ENCODE measurements at places on chromosomes 5 and 9.
A peak's percentile ranks its signal among the peaks of the same experiment; 100 is the strongest.

DNA sequence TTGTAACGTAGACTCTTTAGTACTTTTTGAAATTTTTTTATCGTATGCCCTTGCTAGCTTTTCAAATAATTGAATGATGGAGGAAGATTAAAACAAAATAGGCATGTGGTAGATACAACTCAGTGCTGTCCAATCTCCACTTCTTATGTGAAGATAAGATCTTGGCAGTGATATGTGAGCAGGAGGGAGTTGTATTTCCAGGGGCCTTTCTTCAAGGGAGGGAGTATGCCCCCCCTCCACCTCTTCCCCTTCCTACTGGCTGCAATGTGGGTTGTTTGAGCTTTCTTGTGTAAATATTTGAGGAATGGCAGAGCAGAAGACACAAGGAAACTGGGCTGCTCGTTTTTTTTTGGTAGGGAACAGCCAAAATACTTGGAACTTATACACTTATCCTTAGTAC is 374.9 kb downstream of the PSAT1 start:
- no peak for DNase-seq

DNA sequence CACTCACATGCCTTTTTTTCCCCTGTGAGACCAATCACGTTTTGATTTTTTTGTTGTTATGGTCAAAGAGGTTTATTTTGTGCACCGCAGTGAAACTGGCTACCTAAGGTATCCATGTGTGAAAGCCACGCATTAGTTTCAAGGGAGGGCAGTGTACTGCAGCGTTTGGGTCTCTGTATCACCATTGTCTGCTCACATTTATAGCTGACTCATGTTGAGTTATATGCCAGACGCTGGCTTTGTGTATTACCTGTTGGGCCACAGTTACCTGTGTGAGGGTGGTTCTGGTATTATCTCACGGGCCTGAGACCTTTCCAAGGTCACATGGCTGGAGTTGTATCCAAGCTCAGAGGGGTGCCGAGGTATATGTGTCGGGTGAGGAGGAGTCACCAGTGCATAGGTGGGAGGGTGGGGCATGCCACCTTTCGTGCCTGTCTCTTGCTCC is 75.8 kb downstream of the ARHGAP26 start:
- peak; percentile 28 for DNase-seq

- DNase-seq: no peak
Measured at GRCh38 chr9:72954431-72955125, 1.7 kb upstream of the ALDH1A1 start.

DNA sequence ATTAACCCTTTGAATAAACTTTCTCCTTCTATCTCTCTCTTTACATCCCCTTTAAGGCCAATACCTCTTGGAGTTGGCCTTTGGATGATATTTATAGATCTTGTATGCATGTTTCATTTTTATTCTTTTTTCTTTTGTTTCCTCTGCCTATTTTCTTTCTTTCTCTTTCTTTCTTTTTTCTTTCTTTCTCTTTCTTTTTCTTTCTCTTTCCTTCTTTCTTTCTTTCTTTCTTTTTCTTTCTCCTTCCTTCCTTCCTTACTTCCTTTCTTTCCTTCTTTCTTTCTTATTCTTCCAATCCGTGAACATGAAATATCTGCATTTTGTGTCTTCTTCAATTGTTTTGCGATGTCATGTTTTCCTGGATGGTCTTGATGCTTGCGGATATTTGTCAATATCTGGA is 276.1 kb downstream of the ADGRV1 start:
- no peak for DNase-seq

DNA sequence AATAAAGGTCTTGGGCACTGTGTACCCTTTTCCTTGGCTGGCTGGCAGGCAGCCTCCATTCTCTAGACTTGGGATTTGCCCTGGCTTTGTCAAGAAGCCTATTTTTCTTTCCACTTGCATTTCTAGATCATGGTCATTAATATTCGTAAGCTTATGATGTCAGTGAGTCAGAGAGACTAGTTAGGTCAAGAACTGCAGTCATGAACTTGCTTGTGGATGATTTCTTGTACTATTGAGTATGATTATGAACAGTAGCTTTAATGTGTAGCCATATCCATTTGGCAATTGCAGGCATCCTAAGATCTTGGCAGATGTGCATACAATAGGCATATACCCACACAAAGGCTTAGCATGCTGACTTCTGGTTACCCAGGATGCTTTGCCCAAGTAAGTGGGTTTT is 186.8 kb upstream of the CLINT1 start:
- no peak for DNase-seq

- DNase-seq: no peak
Measured at GRCh38 chr5:170000155-170000554, 19.9 kb upstream of the INSYN2B start.

DNA sequence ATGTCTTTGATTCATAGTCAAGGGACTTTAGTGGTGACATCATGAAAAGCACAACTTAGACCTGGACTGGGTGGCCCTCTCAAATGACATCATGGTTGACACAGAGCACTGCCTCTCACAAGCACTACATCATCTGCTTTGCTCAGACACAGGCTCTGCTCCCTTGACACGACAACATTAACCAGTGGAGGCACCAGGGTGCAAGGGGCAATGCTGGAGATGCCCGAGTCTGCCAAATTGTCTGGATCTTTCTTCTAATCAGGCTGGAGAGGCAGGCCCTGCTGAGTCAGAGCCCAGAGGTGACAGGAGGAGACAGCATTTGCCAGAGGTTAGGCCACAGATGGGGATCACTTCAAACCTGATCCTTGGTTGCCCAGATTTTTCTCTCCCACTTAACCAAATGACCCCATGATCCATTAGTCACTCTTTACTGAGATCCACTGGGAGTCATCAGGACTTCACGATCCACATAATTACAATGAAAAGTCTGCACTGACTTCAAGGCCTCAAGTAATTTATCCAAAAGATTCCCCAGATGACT is 174.4 kb downstream of the SLIT3 start:
- no peak for DNase-seq

- no peak for DNase-seq
Measured at GRCh38 chr9:136984464-136985026, 1.8 kb downstream of the LCNL1 start.

- no peak for DNase-seq
Measured at GRCh38 chr9:89252651-89253267, 58.2 kb upstream of the CKS2 start.

DNA sequence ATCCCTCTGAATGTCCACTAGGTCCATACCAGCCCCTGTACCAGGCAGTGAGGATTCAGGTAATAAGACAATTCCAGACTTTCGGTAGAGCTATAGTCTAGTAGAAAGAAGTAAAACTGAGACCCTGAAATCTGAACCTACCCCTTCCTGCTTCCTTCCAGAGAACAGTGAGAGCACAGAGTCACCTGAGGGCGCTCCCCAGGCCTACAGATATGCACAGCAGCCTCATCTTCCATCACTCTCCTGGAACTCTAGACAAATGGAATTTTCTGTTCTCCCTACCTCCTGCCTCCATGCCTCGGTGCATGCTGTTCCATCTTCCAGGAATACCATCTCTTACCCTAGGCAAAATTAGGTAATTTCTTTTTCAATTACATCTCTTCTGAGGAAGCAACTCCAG is 3.1 kb upstream of the GNA14 start:
- no peak for DNase-seq

DNA sequence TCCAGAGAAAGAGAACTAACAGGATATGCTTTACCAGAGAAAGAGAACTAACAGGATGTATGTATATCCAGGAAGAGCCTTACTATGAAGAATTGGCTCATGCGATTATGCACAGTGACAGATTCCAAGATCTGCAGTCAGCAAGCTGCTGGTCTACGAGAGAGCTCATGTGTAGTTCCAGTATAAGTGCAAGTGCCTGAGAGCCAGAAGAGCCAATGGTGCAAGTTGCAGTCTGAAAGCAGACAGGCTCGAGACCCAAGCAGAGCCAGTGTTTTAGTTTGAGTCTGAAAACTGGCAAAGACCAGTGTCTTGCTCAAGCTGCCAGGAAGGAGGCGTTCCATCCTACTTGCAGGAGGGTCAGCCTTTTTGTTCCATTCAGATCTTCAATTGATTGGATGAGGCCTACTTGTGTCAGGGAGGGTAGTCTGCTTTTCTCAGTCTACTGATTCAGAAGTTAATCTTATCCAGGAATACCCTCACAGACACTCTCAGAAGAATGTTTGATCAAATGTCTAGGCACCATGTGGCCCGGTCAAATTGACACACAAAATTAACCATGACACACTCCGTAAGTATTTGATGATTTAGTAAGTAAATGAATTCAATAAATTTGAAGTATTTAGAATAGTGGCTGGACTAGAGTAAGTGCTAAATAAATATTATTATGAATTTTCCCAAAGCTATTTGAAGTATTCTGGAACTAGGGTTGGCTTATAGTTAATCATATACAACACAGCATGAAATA is 372.1 kb upstream of the SGCD start:
- DNase-seq: no peak

GRCh38 chr5:4766101-4766500 is 374.0 kb upstream of the ADAMTS16 start:
- no peak for DNase-seq

- no peak for DNase-seq
Measured at GRCh38 chr5:126636956-126637355, 36.2 kb downstream of the PHAX start.

- DNase-seq: no peak
Measured at GRCh38 chr9:97556721-97557605, 55.5 kb downstream of the TMOD1 start.

GRCh38 chr5:146426853-146427618 is 20.1 kb upstream of the TCERG1 start:
- DNase-seq: peak; percentile 56

GRCh38 chr9:111601237-111602018 is 2.0 kb upstream of the PTGR1 start:
- no peak for DNase-seq

- no peak for DNase-seq
Measured at GRCh38 chr9:21042466-21042865, 11.0 kb upstream of the HACD4 start.

DNA sequence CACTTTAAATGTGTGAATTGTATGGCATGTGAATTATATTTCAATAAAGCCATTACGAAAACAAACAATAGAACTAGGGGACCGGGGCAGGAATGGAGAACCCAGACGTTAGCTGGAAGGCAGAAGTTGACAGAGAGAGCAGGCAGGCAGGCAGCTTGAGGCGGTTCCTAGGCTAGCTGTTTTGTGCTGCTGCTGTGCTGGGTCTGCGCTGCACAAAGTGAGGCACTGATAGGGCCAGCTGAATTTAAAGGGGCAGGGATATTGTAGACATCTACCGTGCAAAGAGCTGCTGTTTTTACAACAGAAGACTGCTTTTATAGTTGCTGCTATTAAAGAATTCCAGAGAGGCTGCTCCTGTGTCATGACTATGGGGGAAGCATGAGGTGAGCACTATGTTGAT is 21.6 kb upstream of the MIER3 start:
- DNase-seq: no peak

DNA sequence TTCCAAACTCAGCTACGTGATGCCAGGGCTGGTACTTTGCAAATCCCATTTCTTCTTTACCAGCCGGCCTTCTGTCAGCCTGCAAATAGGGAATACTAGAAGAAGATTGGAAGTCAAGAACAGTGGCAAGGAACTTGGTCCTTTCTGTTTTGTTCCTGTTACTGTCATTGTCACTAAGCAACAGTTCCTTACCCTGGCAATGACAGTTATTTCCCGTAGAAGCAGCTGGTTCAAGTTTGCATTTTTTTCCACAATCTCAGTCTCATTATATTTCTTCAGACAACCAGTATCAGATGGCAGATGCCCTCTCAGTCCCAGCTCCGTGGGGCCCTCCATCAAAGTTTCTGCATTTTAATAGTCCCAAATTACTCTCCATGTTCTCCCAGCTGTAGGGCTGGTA is 9.1 kb upstream of the C1QTNF2 start:
- no peak for DNase-seq

GRCh38 chr5:105581988-105582690 is 2019.5 kb upstream of the NUDT12 start:
- no peak for DNase-seq

- no peak for DNase-seq
Measured at GRCh38 chr9:89983411-89983810, 378.6 kb downstream of the GADD45G start.

DNA sequence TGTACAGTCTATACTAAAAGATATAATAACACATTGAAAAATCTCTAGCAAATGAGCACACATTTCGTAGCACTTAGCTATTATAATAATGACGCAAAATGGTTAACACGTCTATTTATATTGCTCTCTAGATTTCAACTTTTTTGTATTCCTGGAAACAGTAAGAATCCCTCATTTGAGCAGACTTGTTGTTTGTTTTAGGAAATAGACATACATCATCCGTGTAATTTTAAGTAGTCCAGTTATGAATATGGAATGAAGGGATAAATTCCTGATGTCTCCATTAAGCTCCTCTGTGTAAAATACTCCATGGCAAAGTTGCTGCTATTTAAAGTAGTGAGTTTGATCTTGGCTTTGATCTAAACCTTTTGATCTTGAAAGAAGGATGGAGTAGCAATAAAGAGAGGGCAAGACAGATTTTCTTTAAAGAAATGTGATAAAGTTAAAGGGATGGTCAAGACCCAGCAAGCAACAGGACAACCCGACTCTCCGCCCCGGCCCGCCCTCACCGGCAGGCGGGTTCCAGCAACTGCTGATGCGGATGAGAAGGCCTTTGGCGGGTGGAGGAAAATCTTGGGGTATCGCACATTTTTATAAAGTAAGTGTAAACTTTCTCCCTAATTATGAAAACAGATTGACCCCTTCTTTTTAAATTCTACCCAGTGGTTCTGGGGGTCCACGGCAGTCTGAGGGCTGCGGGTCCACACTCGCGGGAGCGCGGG is 277.4 kb downstream of the AOPEP start:
- DNase-seq: peak; percentile 67

DNA sequence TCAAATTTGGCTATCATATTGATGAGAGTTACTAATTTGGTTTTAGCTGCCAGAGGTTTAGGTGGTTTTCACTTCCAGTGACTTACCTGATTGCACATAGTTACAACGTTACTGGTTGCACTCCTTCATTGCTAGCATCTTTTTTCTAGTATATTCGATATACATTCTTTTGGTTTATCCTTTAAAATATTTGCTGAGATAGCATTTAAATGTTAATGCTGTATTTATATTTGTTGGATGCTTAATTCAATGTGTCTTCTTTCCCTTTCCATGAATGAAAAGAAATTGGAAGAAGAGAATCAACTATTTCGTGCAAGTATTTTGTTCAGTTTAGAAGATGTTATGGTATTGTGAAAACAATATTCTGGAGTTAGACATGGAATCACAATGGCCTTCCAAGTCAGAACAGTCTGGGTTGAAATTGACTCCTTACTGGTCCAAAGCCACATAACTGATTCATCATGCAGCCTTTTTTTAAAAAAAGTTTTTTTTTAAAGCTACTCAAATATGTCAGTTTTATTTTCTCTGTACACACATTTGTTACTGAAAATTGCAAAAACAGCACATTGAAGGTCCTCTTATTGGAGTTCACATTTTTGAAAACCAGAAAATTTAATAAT is 2.2 kb downstream of the SPIN1 start:
- no peak for DNase-seq

GRCh38 chr5:81904861-81905260 is 67.0 kb upstream of the ATG10 start:
- no peak for DNase-seq

DNA sequence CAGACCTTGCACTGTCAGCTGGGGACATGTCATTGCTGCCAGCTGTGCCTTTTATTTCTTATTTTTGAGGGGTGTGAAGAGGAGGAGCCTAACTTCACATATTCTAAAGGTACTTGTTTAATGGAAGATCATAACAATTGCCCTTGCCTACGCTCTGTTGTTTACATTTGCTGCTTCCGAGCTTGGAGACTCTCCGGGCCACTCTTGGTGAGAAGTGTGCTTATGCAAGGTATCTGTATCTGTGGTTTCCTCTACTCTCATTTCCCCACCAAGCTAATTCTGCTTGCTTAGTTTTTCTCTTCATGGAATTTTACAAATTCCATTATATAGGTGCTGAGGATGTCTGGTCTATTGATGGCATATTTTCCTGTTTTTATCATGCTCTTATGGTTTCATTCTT is 105.3 kb downstream of the RASGRF2 start:
- DNase-seq: no peak

Data from iPS-NIHi11 (cell line).